AG08395 (cell line): ENCODE measurements at places on chromosomes 6 and 20.

- no peak for DNase-seq
Observed at GRCh38 chr20:37390891-37391525, 45.1 kb downstream of the SRC start.

DNA sequence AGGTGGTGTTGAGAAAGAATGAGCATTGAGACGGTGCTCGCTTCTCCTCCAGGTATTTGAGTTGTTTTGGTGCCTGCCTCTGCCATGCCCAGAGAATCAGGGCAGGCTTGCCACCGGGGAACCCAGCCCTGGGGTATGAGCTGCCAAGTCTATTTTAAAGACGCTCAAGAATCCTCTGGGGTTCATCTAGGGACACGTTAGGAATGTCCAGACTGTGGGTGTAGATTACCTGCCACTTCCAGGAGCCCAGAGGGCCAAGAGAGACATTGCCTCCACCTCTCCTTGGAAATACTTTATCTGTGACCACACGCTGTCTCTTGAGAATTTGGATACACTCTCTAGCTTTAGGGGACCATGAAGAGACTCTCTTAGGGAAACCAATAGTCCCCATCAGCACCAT, 28.3 kb downstream of the SAYSD1 start:
- DNase-seq, result no peak

DNA sequence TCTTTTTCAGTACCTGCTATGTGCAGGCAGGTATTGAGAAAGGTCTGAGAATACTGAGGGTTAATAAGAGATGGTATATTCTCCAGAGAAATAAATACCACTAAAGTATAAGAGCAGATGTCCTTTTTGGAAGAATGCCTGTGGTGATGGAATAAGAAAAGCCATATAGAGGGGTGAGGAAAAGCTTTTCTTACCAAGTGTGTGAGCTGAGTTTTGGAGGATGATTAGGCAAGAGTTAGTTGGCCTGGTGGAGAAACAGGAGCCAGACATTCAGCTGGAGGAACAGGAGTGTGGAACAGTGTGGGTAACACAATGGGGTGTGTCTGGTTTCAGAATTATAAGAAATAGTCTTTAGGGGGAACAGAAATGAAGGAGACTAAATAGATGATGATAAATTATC, 19.9 kb downstream of the ZNF451 start:
- DNase-seq, result no peak

- DNase-seq, result peak; percentile 46
Observed at GRCh38 chr6:137699031-137699683, 167.9 kb upstream of the TNFAIP3 start.

DNA sequence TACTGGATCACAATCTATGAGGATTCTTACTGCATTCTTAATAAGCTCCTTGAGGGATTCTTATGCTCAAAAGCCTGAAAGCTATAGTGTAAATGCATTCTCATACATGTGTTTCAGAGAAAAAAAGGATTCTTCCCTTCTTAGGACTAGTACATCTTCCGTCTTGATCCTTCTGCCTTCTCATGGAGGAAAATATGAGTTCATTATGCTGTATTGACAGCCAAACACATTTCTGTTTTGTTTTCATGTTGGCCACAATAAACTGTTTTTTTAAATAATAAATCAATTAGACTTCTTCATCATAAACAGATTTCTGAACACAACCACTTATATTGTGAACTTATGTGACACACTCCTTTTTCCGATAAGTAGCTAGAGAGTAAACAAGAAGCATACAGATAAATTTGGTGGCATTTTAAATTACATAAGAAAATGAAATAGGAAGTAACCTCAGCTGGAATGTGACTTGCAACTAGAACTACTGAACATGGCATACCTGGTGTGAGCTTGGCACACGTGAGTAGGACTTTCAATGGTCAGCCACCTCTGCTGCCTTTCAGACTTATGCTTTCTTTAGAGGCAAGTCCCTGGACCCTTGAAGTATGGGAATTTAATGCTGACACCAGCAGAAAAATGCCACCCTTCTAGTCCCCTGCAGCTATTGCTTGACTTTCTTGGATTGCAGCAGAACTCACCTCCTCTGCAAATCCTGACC, 350.4 kb downstream of the BCKDHB start:
- no peak for DNase-seq

- no peak for DNase-seq
Observed at GRCh38 chr20:38353316-38353715, 7.0 kb downstream of the LBP start.

- no peak for DNase-seq
Observed at GRCh38 chr6:1913577-1913976, 303.9 kb downstream of the FOXC1 start.

DNA sequence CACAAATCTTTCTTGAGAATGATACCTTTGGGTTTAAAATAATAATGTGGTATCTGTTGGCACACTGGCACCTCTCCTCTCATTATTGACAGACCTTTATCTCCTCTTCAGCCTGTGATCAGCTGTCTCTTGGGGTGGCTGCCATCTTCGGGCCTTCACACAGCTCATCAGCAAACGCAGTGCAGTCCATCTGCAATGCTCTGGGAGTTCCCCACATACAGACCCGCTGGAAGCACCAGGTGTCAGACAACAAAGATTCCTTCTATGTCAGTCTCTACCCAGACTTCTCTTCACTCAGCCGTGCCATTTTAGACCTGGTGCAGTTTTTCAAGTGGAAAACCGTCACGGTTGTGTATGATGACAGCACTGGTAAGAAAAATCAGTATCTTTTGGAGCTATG, 232.8 kb downstream of the GRIK2 start:
- DNase-seq, result no peak

DNA sequence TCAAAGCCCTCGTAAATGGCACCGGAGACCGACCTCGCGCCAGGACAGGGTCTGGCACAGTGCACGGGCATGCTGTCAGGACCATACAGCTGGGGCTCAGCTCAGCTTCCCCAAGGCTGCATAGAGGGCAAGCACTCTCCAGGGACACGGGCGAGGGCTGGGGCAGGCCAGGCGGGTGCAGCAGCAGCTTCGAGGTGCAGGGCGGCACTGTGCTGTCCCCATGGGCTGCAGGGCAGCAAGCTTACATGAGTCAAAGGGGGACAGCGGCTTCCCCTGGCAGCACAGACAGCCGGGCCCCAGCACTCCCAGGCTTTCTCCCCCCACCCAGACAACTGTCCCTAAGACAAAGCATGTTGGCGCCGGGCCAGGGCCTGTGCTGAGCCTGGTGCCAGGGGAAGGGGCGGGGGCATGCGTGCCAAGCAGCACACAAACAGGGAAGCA, 25.7 kb downstream of the PSMG4 start:
- DNase-seq, result no peak

DNA sequence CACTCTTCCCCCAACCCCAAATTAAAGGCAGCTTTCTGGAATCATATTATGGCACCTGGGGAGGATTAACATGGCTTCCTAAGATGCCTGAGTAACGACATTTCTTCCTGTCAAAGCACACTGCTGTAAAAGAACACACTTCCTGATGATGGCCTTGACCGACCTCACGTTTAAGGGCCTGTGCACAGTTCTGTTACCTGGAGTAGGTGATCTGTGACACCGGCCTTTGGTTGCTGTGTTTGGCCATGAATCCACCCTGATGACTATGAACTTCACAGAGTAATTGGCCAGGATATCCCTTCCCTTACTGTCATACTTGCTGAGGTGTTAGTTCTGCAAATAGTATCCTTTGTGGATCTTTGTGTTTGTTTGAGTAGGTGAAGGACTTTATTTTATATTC, 45.8 kb downstream of the PLCB4 start:
- DNase-seq, result no peak

GRCh38 chr20:50372770-50373088, 137.5 kb upstream of the PTPN1 start:
- DNase-seq, result no peak

DNA sequence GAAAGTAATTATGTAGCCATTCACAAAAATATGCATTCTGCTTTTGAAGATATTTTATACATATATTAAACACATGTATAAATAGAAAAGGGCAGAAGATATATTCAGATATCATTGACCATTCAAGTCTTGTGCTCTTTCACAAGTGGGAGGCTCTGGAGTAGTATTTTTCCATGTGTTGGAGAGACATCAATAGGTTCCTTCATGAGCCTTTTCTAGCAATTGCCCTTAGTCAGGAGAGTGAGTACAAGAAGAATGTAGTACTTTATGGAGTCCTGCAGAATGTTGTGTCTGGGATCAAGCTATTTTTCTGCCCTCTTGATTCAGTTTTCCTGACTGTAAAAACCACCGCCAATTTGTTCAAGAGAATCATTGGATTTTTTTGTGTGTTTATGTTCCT, 117.9 kb downstream of the LRRC1 start:
- no peak for DNase-seq

DNA sequence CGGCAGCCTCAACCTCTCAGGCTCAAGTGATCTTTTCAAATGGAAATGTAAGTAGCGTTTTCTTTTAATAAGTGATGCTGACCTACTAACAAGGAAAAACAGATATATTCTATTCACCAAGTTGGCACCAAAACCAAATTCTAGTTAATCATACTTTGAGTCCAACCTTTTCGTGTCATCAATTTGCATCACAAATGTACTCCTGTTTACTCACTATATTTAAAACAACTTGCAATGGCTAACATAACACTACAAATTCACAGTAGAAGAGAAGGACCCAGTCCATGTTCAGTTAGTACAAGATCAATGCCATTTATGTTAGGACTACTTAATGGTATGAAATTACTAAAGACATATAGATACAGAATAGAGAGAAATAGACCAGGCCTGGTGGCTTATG, 50.0 kb downstream of the MDN1 start:
- DNase-seq, result no peak

DNA sequence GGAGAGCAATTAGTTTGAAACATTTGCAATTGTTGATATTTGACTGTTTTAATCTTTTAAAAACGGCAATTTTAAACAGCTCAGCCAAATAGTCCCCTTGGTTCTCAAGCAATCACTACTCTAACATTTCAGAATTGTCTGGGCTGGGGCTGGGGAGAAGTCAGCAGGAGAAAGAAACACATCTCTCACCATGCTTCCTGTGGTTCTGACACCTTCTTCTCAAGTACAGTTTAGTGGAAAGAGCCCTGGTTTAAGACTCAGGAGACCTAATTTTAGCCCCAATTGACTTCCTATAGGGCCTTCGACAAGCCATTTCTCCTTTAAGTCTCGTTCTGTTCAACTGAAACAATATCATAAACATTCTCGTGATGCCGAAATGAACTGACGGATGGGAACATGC, 168.4 kb upstream of the CDYL start:
- DNase-seq, result no peak

DNA sequence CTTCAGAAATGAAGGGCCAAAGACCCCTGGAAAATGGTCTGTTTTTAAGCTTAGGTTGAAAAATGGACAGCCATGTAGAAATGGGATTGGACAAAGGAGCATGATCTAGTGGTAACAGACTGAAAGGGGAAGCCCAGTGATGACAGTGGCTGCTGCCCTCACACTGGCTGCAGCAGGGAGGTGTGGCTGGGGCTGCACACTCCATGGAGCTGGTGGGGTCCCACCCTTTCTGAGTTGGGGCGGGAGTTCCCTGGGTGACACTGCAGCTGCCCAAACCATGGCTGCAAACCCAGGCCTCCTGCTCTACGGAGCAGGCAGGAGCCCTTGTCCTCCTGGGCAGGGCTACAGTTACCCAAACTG, 8.5 kb upstream of the PACSIN1 start:
- no peak for DNase-seq

- no peak for DNase-seq
Observed at GRCh38 chr6:3250231-3250675, 8.5 kb upstream of the PSMG4 start.

DNA sequence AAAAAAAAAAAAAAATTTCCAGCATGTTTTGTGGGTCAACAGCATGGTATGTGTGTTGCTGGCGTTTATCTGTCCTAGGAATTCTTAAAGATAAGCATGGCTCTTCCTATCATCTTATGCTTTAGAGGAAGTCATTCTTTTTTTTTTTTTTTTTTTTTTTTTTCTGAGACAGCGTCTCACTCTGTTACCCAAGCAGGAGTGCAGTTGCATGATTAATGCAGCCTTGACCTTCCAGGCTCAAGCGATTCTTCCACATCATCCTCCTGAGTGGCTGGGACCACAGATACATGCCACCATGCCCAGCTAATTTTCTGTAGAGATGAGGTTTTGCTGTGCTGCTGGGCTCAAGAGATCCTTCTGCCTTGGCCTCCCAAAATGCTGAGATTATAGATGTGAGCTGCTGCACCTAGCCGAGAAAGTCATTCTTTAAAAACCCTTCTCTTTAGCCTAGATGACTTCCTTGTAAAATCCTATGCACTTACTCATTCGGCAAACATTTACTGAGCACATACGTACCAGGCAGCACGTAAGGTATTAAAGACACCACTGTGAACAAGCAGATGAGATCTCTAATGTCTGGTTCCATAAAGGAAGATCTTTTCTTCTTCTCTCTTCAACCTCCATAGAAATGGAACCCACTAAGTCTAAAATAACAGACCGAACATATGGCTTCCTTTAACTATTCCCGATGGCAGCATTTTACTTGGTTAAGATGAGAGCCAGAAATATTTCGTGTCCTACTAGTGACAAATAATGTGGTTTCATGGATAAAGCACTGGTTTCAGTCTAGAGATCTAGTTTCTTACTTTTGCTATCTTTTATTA, 122.4 kb downstream of the RIN2 start:
- no peak for DNase-seq
